ENCODE measurements at places on chromosomes 5 and 9.

DNA sequence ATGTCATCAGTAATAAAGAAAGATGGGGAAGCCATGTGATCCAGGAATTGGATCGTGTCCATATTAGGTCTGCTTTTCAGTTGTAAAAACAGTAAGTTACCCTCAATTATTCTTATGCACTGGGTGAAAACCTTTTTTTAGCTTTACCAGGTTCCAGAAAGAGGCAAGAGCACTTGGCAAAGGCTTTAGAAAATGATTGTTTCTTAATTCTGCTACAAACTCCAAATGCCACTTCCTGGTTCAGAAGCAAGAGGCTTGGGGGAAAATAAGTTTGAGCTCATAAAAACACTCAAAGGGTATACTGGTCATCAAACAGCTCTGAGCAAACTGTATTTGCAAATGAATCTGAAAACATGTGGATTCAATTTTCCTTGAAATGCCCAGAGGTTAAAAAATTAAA, 615.6 kb downstream of the EBF1 start:
- no peak for DNase-seq

DNA sequence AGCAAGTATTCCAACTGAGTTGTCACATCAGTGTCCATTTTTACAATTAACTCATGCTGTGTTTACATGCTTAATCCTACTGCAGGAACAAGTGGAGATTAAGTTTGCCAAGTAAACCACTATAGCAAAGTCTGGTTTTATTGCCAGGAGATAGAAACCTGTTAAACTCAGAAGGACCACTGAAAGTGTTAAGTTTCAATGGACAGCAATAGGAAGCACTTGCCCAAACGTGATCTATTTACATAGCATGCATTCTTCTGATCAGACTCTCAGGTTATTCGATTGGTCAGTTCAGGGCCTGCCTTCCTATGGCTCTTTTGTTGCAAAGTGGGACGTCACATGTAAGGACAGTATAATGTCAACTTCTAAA, 28.0 kb upstream of the IFNK start:
- no peak for DNase-seq

GRCh38 chr5:53303105-53303504, 177.3 kb upstream of the FST start:
- DNase-seq = no peak

DNA sequence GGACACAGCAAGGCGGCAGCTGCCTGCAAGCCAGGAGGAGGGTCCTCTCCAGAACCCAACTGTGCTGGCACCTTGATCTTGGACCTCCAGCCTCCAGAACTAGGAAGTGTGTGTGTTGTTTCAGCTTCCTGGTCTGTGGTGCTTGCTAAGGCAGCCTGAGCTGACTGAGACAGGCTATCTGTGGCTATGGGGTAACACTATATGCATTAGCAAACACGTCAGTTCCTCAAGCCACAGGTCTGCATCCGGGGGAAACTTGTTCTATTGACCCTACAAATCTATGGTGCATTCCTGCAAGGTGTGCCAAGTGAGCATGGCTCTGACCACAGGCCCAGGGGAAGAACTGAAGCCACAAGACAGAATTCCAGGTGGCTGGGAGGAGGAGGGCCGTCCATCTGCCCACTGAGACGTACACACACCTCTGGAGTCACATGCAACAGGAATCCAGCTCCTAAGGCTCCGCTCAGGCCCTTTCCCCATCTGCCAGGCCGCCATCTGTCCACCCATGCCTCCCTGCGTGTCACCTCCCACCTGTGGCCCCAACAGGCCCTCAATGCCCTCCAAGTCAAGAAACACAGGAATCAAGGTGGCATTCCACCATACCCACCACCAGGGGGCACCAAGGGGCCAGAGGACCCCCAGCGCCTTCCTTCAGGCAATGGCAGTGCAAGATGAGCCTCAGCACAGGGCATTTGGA, 174.9 kb downstream of the ROR2 start:
- DNase-seq = peak; percentile 64

DNA sequence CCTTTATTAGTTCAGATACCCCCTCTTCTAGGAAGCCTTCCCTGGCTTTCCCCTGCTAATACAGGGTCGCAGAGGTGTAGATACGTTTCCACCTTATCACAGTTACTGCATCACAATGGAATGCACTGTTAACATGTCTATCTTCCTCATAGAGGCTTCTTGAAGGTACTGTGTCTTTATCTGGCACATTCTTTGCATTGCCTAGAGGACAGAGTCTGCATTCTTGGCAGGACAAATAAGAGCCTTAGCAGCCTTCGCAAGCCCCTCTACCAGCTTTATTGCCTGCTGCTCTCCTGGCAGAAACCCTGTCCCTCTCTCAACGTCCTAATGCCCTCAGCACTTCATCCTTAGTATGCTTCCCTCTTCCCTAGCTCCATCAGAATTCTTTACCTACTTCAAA, 31.6 kb downstream of the SLC1A3 start:
- DNase-seq = peak; percentile 78

DNA sequence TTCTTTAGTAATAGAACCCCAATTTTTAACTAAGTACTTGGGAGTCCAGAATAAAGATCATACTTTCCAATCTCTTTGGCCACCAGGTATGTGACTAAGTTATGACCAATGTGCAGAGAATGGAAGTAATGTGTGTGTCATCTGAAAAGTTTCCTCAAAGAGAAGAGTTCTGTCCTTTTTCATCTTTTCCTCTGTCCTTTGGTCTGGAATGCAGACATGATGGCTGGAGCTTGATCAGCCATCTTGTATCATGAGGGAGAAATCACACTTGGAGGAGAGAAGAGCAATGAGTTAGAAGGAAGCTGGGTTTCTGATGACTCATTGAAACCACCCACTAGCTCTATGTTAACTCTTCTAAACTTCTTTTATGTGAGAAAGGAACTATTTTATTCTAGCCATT, 5.5 kb upstream of the CPEB4 start:
- DNase-seq = no peak

- no peak for DNase-seq
These were observed 378.2 kb downstream of the FAM170A start for GRCh38 chr5:120007598-120007997.

DNA sequence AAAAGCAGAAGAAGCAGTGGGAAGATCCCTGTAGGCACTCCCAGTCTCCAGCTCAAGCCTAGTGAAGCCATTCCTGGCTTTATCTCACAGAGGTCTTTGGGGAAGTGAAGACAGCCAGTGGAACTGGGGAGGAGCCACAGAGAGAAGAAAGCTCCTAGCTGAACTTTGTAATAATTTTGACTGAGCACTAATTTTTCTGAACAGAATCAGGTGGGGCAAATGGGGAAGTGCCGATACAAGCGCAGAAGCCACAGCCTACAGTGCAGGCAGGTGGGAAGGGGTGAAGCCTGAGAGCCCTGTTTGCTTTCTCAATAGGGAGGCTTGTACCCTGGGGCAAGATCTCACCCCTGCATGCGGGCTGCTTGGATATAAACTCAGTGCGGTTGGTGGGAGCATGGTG, 48.4 kb upstream of the SNAPC3 start:
- no peak for DNase-seq

DNA sequence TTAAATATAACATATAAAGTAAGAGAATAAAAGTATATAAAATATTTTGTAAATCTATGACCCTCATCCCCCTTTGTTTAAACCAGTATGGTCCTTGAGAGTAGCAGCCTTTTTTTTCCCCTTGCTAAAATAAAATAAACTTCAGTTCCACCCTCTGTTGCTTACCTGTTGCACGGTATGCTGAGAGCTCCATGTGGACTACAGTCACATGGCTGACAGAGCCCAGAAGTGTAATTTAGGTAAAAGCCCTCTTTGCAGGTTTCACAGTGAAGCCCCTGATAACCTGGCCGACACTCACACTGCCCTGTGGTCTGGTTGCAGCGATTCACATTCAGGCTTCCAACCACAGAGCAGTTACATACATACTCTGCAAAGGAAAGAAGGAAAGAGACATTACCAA, 55.1 kb downstream of the MEGF9 start:
- no peak for DNase-seq

DNA sequence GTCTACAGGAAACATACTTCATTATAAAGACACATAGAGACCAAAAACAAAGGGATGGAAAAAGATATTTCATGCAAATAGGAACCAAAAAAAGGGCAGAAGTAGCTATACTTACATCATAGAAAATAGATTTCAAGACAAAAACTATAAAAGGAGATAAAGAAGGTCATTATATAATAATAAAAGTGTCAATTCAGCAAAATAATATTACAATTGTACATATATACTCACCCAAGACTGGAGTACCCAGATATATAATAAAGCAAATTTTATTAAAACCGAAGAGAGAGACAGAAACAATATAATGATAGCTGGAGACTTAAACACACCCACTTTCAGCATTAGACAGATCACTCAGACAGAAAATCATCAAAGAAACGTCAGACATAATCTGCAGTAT, 546.3 kb downstream of the PRDM9 start:
- DNase-seq = no peak

GRCh38 chr9:115165233-115165632, 47.3 kb upstream of the TNC start:
- no peak for DNase-seq

GRCh38 chr9:121367306-121368137, 2.5 kb downstream of the STOM start:
- DNase-seq = no peak

GRCh38 chr5:83125560-83125959, 48.2 kb downstream of the XRCC4 start:
- peak; percentile 52 for DNase-seq

DNA sequence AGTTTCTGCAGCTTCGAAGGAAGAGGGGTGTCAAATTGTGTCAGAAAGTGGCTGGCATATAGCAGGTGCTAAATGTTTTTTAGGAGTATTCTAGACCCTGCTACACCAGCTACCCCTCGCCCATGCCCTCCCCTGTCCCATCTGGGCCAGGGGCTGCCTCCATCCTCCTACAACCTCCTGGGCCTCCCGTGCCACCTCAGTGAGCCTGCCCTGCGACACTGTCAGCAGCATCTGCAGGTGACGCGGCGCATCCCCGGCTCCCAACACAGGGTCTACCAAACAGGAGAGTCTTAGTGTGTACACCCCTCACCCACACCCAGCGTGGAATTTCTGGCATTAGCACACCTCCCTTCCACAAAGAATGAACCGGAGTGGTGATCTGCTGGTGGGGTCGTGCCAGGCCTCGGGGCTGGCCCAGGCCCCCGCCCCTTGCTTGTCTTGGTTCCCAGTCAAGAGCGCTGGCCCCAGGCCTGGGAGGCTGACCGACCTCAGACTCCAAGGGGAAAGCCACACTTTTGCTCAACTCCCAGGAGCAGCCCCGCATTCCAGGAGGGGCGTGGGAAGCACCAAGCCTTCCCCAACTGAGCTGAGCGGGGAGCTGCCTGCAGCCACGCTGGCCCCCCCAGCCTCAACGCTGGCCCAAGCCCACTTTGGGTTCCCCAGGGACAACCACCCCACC, 55.2 kb downstream of the NEURL1B start:
- DNase-seq = no peak

- no peak for DNase-seq
These were observed 152.7 kb downstream of the ADCY2 start for GRCh38 chr5:7548596-7548995.

GRCh38 chr9:94745806-94746540, 19.5 kb downstream of the AOPEP start:
- DNase-seq = no peak

- DNase-seq = no peak
These were observed 1590.2 kb downstream of the EFNA5 start for GRCh38 chr5:106080535-106080934.

GRCh38 chr5:1446602-1447343, 1.5 kb upstream of the SLC6A3 start:
- DNase-seq = no peak

GRCh38 chr9:100063185-100063584, 35.6 kb downstream of the ERP44 start:
- DNase-seq = no peak

- peak; percentile 46 for DNase-seq
These were observed 88.4 kb upstream of the TNFSF8 start for GRCh38 chr9:115018547-115019435.

GRCh38 chr5:92644266-92644886, 936.6 kb downstream of the NR2F1-AS1 start:
- DNase-seq = no peak

DNA sequence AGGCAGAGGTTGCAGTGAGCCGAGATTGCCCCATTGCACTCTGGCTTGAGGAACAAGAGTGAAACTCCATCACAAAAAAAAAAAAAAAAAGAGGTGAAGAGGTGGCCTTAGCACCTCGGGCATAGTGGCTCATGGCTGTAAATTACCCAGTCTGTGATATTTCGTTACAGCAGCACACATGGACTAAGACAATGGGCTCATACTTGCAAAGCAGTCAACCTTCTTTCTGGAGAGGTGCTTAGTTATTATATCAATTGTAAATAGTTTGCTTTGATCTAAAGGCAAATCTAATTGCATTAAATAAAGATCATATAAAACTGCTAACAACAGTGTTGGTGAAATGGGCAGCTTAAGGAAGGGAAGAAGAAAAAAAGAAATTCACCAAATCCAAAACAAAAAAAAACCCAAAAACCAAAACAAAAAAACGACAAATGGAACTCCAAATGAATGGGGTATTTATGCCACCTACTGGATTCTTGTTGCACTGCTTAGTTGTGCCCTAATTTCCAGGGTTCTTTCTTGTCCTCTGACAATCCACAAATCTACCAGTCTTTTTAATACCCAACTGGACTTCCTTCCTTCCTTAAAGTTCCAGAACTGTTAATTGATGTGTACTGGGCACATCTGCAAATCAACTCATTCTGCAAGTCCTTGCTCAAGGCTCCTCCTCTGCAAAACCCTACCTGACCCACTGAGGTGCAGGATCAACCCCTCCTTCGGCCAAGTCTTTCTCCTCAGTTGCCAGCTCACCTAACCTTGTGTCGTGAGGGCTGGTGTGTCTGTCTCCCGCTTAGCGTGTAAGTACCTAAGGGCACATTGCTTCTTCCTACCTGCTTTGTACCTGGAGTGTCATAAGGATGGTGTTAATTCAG, 35.0 kb upstream of the DMRT1 start:
- peak; percentile 27 for DNase-seq
